ENCODE measurements at places on chromosomes 12 and 14. TPM values are rescaled to one million over a fixed set of nuclear protein-coding genes. Genes with fewer than 3 reads are reported as not detected.

Gene ZNF605
- total RNA-seq = 10.7 TPM

Gene CPNE6
- under 0.01 TPM for total RNA-seq

Gene GSG1
- 0.44 TPM for total RNA-seq

Gene TRPV4
- 0.44 TPM for total RNA-seq

Gene NINJ2
- total RNA-seq = 0.57 TPM

Gene LRRIQ1
- total RNA-seq = not detected

Gene NAV3
- 62.4 TPM for total RNA-seq

Gene CNTN1
- 0.43 TPM for total RNA-seq

Gene PRR4
- total RNA-seq = 2.0 TPM

Gene ACSS3
- total RNA-seq = 7.7 TPM

Gene SYNE3
- 16.9 TPM for total RNA-seq

Gene DNAAF2
- total RNA-seq = 8.3 TPM

Gene DPPA3
- not detected for total RNA-seq

Gene LMNTD1
- not detected for total RNA-seq

Gene MGP
- 1.0 TPM for total RNA-seq

Gene SMOC1
- total RNA-seq = not detected

Gene CDCA4
- total RNA-seq = 12.0 TPM

Gene TCL1A
- total RNA-seq = not detected

Gene ARF6
- 41.4 TPM for total RNA-seq

Gene SERPINA12
- total RNA-seq = not detected

Gene INTS13
- total RNA-seq = 19.9 TPM

Gene DLST
- total RNA-seq = 99.2 TPM

Gene NGB
- not detected for total RNA-seq

Gene RASSF9
- total RNA-seq = 0.14 TPM

Gene AP1G2
- 12.6 TPM for total RNA-seq

Gene PTPRR
- 1.1 TPM for total RNA-seq

Gene KRT83
- not detected for total RNA-seq

Gene RHEBL1
- total RNA-seq = 1.6 TPM

Gene VRTN
- not detected for total RNA-seq
